Fibroblast of gingiva (primary cell): ENCODE measurements at places on chromosomes 4 and X.

DNA sequence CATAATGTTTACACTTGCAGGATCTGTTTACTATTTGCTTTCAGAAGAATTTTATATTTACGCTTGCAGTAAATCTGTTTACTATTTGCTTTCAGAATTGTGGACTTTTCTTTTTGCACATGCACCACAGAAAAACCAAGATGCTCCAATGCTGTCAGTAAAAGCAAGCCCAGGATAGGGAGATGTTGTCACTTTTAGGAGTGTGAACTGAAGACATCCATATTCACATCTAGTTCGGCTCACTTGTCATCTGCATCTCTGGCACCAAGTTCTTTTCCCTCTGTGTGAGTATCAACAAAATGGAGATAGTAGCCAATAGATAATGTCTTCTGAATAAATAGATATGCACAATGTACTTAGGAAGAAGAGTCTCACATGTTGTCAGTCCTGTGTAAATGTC lies 109.3 kb upstream of the MXRA5 start:
- DNase-seq: no peak

- no peak for DNase-seq
Observed at GRCh38 chr4:91031761-91032160, 904.6 kb downstream of the CCSER1 start.

DNA sequence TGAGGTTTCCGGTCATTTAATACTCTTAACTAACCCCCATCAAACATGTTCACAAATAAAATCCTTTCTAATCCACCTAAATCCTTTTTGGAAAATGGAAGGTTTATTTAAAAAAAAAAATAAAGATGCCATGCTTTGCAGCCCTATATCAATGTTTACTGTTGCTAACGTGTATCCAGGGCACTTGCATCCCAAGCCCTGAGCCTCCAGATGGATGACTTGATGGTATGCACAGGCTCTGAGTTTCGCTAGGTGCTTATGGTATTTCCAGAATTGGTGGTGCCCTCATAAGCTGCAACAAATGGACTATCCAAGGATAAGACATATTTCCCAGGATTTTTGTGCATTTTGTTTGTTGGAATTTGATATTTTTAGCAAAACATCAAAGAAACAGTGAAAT lies 257.7 kb downstream of the PRDM5 start:
- no peak for DNase-seq

- no peak for DNase-seq
Observed at GRCh38 chrX:100720301-100720700, 11.6 kb downstream of the SYTL4 start.

DNA sequence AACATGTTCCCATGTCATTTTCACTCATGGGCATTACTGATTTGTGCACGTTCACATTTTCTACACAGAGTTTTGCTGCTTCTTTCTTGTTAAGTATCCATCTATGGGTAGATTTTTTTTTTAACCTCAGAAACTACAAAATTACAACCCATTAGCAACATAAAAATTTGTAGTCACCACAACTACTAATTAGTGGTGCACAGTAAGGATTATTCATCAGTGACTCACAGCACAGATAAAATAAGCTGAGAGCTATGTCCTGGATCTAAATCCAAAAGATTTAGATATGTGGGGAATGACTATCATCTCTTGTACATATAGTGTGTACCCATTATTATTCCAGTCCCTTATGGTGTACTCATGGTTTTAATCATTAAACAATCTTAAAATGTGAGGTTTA lies 19.7 kb upstream of the AMELX start:
- no peak for DNase-seq

GRCh38 chrX:33416273-33416805 lies 205.0 kb upstream of the DMD start:
- no peak for DNase-seq

DNA sequence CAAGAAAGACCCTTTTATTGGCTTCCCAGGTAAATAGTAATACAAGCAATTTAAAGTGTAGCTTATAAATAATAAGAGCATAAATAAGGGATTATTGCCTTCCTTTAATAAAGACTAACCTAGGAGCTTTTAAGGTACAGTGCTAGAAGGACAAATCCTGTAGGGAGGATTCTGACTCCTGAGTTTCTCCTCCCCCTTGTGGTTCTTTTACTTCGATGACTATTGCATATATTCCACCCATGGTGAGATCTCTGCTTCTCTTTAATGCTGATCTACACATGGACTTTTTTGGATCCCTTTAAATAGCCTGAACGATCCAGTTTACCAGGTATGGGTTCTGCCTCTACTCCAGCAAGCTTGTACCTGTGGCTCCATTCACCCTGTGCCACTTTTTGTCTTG lies 2.5 kb downstream of the GALNT7 start:
- DNase-seq: no peak
